Cerebellum (tissue), 4 donors: ENCODE measurements at places on chromosomes 1 and 21. TPM values are rescaled to one million over a fixed set of nuclear protein-coding genes. Genes with fewer than 3 reads are reported as not detected.

DNA sequence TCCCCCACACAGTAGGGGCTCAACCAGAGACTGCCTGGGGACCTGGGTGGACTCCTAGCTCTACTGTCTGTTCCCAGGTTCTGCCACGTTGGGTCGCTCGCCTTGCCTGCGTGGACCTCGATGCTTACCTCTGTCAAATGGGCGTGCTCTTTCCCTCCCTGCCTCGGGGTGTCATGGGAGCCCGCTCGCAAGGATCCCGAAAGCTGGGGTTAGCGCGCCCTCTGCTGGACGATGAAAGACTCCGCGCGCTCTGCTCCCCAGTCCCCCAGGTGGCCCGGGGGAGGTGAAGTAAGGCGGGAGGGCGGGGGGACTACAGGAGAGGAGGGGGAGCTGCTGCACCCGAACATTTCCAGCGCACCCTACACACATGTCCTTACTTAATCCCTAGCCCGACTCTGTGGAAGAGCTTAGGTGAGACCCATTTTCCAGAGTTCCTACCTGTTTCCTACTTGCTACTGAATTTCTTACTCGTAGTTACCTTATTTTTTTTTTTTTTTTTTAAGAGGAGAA lies 2.3 kb upstream of the BSND start:
- DNase-seq, result peak; percentile 78

DNA sequence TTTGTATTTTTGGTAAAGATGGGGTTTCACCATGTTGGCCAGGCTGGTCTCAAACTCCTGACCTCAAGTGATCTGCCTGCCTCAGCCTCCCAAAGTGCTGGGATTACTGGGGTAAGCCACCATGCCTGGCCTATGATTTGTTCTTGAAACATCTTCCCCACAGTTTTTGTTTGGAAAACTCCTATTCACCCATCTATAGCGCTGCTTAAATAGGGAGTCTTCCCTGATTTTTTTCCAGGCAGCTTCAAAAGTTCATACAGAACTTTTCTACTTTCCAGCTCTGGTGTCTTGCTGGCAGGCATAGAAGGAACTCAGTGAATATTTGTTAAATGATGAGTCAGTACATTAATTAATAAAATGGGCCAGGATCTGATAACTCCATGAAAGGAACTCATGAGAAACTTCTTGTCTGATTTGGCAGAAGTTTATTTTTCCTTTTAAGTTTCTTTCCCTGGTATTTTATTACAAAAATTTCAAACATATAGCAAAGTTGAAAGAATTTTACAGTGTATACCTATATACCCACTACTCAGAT lies 33.0 kb upstream of the TTC22 start:
- no peak for DNase-seq

The FNDC10 gene
- total RNA-seq, result 2.3 TPM

The SUSD4 gene
- total RNA-seq, result 25.3 TPM

The HAPLN2 gene
- total RNA-seq, result 1.3 TPM

DNA sequence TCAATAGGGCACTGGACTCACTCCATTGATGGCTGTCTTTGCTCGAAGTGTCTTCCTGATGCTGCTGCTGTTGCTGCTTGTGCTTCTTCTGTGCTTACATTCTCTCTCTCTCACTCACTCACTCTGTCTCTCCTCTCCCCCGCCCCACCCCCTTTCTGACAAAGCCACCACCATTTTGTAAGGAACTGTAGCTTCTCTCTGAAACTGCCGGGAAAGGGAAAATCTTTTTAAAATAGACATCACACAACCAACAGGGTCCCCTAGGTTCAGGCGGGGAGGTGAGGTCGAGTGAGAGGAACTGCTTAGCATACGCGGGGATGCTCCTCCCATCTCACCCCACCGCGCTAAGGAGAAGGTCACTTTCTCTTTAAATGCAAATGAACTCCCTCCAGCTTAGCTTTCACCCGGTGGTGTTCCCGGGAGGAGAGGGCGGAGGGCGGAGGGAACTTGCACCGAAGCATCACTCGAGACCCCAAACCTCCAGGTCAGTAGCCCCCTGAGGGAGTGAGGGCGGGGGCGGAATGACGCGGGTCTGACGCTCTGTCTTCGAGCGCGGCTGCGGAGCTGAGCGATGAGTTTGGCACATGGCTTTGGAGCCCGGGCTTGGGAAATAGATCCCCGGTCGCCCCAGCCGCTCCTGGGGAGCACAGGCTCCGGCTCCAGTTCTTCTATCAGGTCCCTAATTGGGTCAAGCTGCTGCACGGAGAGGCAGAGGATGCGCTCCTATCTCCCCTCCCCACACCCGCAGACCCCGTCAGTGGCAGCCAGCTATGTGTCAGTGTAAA lies at the start of gene CCDC28B:
CCDC28B (plus strand) TSS at position 370 of the 785 bp plus-strand sequence. CDS start 1,341 bp downstream, outside the sequence.
- DNase-seq, result peak; percentile 88
